Trophoblast cell (in vitro differentiated cells and primary cell): ENCODE measurements at places on chromosomes 5 and 9.

GRCh38 chr9:135985459-135985774, 24.2 kb upstream of the UBAC1 start:
- no peak for DNase-seq
- no peak overlapping the region for H3K27ac ChIP-seq
- no peak overlapping the region for H3K4me3 ChIP-seq
- H3K4me1 ChIP-seq: no peaks in the 10 kb centered on the region
- H3K27me3 ChIP-seq: no peaks in the 10 kb centered on the region

DNA sequence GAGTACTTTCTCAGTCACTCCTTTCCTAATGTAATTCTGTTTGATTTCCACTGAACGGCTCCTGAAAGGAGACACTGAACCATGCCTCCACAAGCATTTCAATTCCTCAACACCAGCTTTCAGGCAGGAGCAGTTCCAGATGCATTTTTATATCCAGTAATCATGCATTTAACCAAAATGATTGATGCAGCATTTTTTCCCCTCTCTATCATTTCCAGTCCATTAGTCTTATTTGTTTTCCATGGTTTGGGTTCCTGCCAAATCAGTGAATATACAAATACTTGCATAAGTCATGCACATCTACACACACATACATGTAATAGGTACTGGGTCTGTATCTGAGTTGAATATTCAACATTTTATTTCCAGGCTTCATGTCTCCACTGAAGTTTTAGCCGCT, 122.7 kb downstream of the GRIA1 start:
- no peaks in the 10 kb centered on the region for H3K27me3 ChIP-seq
- DNase-seq: no peak
- no peak overlapping the region for H3K4me3 ChIP-seq
- H3K4me1 ChIP-seq: no peaks in the 10 kb centered on the region
- H3K27ac ChIP-seq: no peak overlapping the region

DNA sequence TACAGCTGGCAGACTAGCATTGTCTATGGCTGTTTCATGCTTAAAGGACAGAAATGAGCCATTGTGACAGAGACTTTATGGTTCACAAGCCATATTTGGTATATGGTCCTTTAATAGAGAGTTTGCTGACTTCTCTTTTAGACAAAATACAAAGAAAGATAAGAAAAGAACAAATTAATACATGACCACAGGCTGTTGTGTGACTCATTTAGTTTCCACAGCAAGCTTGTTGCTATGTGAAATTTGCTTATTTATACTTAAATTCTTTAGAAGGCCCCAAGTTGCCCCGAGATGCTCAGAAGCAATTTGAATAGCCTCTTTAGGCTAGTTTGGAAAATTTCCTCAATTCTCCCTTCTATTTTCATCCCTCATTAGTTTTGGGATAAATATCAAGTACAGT, 315.3 kb upstream of the RPS23 start:
- H3K27ac ChIP-seq: no peak overlapping the region
- DNase-seq: no peak
- H3K27me3 ChIP-seq: no peaks in the 10 kb centered on the region

- no peaks in the 10 kb centered on the region for H3K27me3 ChIP-seq
- peak overlapping the region; percentile 99 for H3K4me3 ChIP-seq
- peaks cover 74% of the 10 kb centered on the region for H3K36me3 ChIP-seq
- DNase-seq: no peak
These were observed 381 bp downstream of the MED22 start for GRCh38 chr9:133347515-133347984.

- H3K27ac ChIP-seq: no peak overlapping the region
- H3K4me1 ChIP-seq: no peaks in the 10 kb centered on the region
- H3K27me3 ChIP-seq: no peaks in the 10 kb centered on the region
- DNase-seq: no peak
- H3K4me3 ChIP-seq: no peak overlapping the region
These were observed 100.9 kb downstream of the SNCAIP start for GRCh38 chr5:122412966-122413365.

- no peaks in the 10 kb centered on the region for H3K4me1 ChIP-seq
- no peak overlapping the region for H3K27ac ChIP-seq
- no peaks in the 10 kb centered on the region for H3K27me3 ChIP-seq
- no peak for DNase-seq
- peaks cover 4% of the 10 kb centered on the region for H3K36me3 ChIP-seq
These were observed 161.1 kb upstream of the PANK3 start for GRCh38 chr5:168740092-168740800.

DNA sequence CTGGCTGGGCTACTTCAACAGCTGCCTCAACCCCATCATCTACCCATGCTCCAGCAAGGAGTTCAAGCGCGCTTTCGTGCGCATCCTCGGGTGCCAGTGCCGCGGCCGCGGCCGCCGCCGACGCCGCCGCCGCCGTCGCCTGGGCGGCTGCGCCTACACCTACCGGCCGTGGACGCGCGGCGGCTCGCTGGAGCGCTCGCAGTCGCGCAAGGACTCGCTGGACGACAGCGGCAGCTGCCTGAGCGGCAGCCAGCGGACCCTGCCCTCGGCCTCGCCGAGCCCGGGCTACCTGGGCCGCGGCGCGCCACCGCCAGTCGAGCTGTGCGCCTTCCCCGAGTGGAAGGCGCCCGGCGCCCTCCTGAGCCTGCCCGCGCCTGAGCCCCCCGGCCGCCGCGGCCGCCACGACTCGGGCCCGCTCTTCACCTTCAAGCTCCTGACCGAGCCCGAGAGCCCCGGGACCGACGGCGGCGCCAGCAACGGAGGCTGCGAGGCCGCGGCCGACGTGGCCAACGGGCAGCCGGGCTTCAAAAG, 36.9 kb upstream of the TTC1 start:
- peak overlapping the region; percentile 53 for H3K4me3 ChIP-seq
- H3K4me1 ChIP-seq: peaks cover 6% of the 10 kb centered on the region
- H3K36me3 ChIP-seq: no peaks in the 10 kb centered on the region
- DNase-seq: no peak

GRCh38 chr5:73231246-73231778, 58.3 kb downstream of the TMEM174 start:
- no peak overlapping the region for H3K4me3 ChIP-seq
- H3K27me3 ChIP-seq: peaks cover 35% of the 10 kb centered on the region
- no peak for DNase-seq
- H3K4me1 ChIP-seq: peaks cover 36% of the 10 kb centered on the region
- H3K36me3 ChIP-seq: no peaks in the 10 kb centered on the region

GRCh38 chr5:36778336-36778735, 98.2 kb upstream of the NIPBL start:
- H3K36me3 ChIP-seq: no peaks in the 10 kb centered on the region
- H3K4me1 ChIP-seq: no peaks in the 10 kb centered on the region
- no peaks in the 10 kb centered on the region for H3K27me3 ChIP-seq
- no peak for DNase-seq
